M059J (cell line): ENCODE measurements at places on chromosomes 2 and 18.

DNA sequence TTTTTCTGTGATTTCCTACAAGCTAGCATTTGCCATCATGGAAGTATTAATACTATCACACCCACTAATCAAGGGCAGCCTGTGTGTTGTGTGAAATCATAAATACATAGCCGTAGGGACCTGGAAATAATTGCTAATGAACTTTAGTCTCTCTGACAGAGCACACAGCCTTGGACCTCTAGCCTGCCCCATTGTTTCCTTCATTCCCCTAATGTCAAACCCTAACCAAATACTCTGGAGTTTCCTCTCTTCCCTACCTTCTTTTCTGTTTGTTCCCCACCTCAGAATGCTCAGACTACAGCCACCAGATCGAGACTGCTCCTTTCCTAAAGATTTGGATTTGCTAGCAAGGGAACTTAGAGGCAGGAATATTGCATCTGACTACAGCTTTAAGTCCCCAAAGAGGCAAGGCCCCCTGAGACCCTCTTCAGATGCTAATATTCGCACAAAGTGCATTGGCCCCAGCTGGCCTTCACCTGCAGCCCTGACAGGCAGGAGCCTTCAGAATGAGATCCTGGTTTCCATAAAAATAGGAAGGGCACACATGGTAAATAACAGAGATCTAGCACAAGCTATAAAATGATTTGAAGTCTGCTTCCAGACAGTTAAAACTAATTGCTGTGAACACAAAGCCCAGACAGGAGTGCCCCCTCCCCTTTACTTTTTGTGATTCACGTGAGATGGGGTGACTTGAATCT lies 279.2 kb upstream of the DCC start:
- DNase-seq: no peak

DNA sequence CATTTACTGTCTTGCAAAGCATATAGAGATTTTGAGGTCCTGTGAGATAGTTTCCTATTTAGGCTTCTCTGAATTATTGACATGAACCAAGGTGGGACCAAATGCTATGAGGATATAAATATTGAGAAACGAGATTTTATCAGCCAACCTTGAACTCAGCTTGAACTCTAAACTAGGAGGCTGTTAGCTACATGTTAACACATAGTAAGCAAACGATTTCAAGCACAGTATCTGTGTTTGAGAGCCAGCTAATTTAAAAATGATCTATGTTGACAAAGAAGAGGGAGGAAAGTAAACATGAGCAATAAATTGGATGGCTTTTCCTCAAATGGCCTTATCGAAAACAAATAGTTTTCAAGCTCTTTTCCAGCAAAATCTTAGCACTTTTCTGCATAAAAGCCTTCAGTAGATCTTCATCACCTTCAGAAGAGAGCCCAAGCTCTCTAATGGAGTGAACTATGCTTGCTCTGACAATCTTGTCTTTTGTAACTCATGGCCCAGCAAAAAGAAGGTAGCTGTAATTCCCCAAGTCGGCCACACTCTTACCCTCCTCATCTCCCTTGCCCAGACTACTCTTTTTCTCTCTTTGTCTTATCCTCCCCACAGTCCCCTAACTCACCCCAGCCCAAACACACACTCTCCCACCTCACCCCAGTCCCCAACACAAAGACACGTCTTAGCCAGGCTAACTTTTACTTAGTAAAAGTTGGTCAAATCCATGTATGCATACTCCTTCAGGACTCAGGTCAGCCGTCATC lies 14.7 kb downstream of the CD28 start:
- no peak for DNase-seq

DNA sequence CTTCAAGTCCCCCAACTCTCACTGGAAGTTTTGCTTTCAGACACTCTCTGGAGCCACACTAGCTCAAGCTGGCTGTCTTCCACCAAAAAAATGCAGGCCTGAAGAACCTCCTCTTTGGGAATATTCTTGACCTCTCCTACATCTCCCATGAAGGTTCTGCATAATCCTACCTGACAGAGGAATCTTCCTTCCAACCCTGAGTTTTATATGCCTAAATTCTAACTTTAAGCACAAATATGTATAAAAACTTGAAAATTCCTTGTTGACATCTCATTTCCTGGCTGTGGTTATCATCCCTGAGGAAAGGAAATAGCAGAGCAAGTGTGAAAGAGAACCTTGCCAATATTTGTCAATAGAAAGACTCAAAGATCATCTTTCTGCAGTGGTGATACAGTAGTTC lies 249.0 kb downstream of the LPIN1 start:
- peak; percentile 52 for DNase-seq

- no peak for DNase-seq
These were observed 1.8 kb downstream of the WNT10A start for GRCh38 chr2:218882461-218882816.

DNA sequence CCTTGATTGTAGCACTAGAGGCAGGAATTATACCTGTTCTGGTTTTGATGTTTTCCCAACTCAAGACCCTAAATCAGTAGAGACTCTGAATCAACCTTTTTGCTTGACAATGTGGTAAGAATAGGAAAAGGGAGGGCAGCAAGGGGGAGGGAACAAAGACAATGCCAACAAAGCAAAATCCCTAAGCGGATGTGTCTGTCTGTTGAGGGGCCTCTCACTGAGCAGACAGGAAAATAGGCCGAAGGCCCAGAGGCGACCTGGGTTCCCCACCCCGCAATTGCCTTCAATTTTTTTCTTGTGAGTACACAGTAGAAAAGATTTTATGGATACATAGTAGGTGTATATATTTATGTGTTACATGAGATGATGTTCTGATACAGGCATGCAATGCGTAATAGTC lies 75.6 kb downstream of the MAP4K4 start:
- no peak for DNase-seq
